Peyer's patch (tissue), 4 donors: ENCODE measurements at places on chromosomes 3 and 15. TPM values are rescaled to one million over a fixed set of nuclear protein-coding genes. Genes with fewer than 3 reads are reported as not detected.

GRCh38 chr15:80599359-80599758 lies 95.8 kb upstream of the ABHD17C start:
- no peak overlapping the region for H3K4me3 ChIP-seq
- H3K4me1 ChIP-seq: no peaks in the 10 kb centered on the region
- no peaks in the 10 kb centered on the region for H3K27me3 ChIP-seq
- H3K36me3 ChIP-seq: no peaks in the 10 kb centered on the region
- no peak for DNase-seq

IL17RD gene
- total RNA-seq: 0.95 TPM

- H3K4me1 ChIP-seq: no peaks in the 10 kb centered on the region
- no peaks in the 10 kb centered on the region for H3K27me3 ChIP-seq
- no peak overlapping the region for H3K27ac ChIP-seq
- H3K4me3 ChIP-seq: no peak overlapping the region
- H3K36me3 ChIP-seq: no peaks in the 10 kb centered on the region
Observed at GRCh38 chr3:39404943-39405686, 1.4 kb upstream of the RPSA start.

- H3K4me3 ChIP-seq: no peak overlapping the region
- H3K4me1 ChIP-seq: no peaks in the 10 kb centered on the region
- no peaks in the 10 kb centered on the region for H3K27me3 ChIP-seq
- no peaks in the 10 kb centered on the region for H3K36me3 ChIP-seq
Observed at GRCh38 chr3:101259485-101260341, 60.7 kb downstream of the IMPG2 start.

GRCh38 chr3:63684081-63684480 lies 31.6 kb downstream of the SNTN start:
- H3K4me3 ChIP-seq: no peak overlapping the region
- no peaks in the 10 kb centered on the region for H3K36me3 ChIP-seq
- H3K27ac ChIP-seq: no peak overlapping the region
- no peaks in the 10 kb centered on the region for H3K4me1 ChIP-seq
- DNase-seq: no peak

GRCh38 chr3:194370753-194371152 lies 1.2 kb upstream of the LRRC15 start:
- no peaks in the 10 kb centered on the region for H3K4me1 ChIP-seq
- no peaks in the 10 kb centered on the region for H3K36me3 ChIP-seq
- no peak for DNase-seq
- no peak overlapping the region for H3K4me3 ChIP-seq
- no peaks in the 10 kb centered on the region for H3K27me3 ChIP-seq

DNA sequence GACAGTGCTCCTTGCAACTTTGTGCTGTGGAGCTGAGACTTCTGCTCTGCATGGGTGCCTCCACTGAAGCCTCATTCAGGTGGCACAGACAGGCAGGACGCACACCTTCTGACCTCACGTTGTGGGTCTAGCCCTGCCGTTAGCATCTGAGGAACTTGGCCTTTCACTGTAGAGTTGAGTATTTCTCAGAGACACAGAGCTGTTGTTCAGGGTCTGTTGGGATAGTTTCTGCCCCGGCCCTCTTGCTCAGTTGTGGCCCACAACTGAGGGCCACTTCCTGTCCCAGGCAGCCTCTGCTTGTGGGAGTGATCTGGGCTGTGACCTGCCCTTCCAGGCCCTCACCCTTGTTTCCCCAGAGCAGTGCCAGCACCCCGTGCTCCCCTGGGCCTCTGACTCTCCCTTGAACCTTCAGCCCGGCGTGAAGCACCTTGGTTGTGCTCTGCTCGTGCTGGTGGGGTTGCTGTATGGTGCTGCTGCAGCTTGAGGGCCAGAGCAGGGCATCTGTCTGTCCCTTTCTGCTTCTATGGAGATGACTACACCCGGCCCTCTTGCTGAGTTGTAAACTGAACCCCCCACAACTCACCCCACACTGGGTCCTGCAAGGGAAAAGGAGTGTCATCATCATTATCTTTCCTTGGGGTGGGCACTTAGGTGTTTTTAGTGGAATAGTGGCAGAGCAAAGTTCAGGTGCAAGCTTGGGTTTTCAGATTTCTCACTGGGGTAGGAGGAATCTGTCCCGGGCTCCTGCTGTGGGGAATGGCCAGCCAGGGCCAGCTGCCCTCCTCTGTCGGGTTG lies 11.7 kb downstream of the BAHD1 start:
- DNase-seq: peak; percentile 25
- H3K27me3 ChIP-seq: no peaks in the 10 kb centered on the region
- H3K27ac ChIP-seq: peak overlapping the region; percentile 55
- peaks cover 20% of the 10 kb centered on the region for H3K4me1 ChIP-seq

DNA sequence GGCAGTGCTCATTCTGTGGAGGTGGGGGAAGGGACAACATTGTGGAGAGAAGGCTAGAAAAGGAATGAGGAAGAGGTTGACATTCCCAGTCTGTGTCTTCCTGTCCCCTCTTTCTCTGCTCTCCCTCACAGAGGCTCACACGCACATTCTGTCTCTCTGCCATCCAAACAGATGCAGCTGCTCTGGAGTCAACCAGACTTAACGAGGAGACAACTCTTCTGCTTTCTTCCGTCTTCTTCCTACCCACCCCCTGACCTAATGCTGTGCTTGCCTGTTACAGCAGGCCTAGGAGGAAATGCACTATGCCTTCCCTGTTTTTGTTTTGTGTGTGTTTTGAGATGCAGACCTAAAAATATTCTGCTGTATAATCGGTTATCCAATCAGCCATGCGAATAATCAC lies 121.9 kb downstream of the CACNA1D start:
- DNase-seq: no peak
- H3K4me1 ChIP-seq: no peaks in the 10 kb centered on the region
- H3K36me3 ChIP-seq: no peaks in the 10 kb centered on the region

GRCh38 chr3:53154881-53155285 lies 6.1 kb upstream of the PRKCD start:
- no peak overlapping the region for H3K4me3 ChIP-seq
- DNase-seq: no peak
- H3K4me1 ChIP-seq: peaks cover 76% of the 10 kb centered on the region
- no peaks in the 10 kb centered on the region for H3K36me3 ChIP-seq
- peak overlapping the region; percentile 96 for H3K27ac ChIP-seq
- no peaks in the 10 kb centered on the region for H3K27me3 ChIP-seq
